Kidney epithelial cell (primary cell): ENCODE measurements at places on chromosomes 12 and 14. TPM values are rescaled to one million over a fixed set of nuclear protein-coding genes. Genes with fewer than 3 reads are reported as not detected.

DNA sequence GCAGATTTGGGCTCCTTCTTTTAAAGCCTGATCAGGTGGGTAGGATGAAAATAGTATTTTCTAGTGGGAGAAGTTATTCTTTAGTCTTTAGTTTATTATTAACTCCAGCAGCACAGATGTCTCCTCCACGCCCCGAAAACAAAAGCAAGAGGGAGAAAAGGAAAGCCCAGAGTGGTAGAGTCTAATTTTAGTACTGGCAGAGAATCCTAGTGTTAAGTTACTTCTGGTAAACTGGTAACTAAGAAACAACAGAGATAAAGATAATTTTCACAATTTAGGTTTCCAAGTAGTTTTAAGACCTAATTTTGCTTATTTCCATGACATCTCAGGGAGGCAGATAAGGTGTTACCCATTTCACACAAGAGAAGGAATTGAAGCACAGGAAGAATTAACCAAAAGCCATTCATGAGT lies 16.3 kb downstream of the ATP5MC2 start:
- no peak for DNase-seq

DNA sequence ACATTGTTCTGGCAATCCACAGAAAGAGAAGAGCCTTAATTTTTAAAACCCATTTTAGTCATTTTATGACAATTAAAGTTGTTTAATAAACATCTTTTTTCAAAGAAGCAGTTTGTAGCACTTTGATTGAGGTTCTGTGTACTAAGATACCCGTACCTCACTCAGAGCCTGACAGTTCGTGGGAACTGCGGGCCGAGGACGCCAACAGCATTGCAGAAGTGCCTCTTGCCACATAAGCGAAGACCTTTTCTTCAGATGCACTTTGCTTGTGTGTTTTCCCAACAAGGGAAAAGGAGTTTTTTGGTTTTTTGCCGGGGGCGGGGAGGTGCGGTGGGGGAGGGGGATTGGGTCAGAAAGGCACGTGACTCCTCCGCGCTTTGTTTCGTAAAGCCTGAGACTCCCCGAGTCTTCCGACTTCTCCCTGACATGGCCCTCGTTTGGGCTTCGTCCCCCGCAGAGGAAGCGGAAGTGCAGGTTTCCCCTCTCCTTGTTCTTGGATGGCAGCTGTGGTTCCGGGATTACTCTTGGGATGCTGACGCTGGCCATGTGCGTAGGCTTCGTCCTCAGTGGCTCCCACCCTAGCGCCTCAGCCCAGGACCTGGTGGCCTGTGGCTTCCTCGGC lies 70.8 kb downstream of the WDR20 start:
- DNase-seq, result no peak

DNA sequence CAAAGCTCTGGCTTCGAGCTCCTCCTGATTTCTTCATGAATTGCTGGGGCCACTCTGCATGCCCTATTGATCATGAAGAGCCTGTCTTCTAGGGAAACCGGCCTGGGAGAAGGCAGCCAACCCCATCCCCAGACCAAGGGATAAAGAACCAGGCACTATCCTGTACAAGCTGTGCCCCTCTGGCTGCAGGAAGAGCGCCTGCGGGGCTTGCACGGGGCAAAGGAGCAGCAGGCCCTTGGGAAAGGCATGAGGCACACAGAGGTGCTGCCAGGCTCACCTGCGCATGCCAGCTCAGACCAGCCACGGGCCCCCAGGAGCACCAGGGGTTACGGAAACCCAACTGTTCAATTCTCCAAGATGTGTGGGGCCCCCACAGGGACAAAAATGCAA lies 2.1 kb downstream of the ITPK1 start:
- no peak for DNase-seq

The ARHGEF25 gene
- 2.3 and 2.4 TPM in 2 replicates for total RNA-seq

The OVCH1 gene
- total RNA-seq, result not detected in 2 replicates
